ENCODE measurements at places on chromosomes 4 and X.

GRCh38 chrX:77953708-77954107 lies 15.7 kb downstream of the PGAM4 start:
- H3K4me1 ChIP-seq = peaks cover 8% of the 10 kb centered on the region
- H3K27me3 ChIP-seq = no peaks in the 10 kb centered on the region
- no peak for DNase-seq
- H3K27ac ChIP-seq = no peak overlapping the region
- no peaks in the 10 kb centered on the region for H3K36me3 ChIP-seq

- DNase-seq = no peak
- no peak overlapping the region for H3K4me3 ChIP-seq
- H3K4me1 ChIP-seq = no peaks in the 10 kb centered on the region
- no peaks in the 10 kb centered on the region for H3K27me3 ChIP-seq
Measured at GRCh38 chr4:65152205-65152604, 518.1 kb downstream of the EPHA5 start.

GRCh38 chr4:88846206-88846790 lies 148.7 kb upstream of the NAP1L5 start:
- DNase-seq = no peak
- no peak overlapping the region for H3K27ac ChIP-seq
- no peaks in the 10 kb centered on the region for H3K36me3 ChIP-seq
- no peaks in the 10 kb centered on the region for H3K4me1 ChIP-seq

DNA sequence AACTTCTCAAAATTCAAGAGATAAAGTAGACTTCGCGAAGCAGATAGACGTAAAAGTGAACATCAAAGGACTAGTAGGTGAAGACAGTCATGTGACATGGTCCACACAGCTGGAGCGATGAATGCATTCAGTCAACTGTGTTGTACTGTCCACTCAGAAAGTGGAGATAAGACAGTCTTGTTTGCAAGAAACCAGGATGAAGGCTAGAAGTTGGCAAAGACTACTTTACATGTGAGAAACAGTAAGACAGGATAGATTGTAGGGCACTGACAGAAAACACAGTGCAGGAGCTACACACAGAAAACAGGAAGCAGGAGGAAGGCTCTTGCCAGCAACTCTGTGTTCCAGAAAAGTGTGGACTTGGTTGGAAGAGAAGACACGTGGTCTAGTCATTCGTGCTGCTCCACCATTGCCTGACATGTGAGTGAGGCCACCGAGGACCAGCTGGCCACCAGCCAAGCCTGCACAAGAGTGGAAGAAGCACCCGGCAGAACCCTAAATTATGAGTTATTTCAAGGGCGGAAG lies 78.9 kb downstream of the FAT1 start:
- H3K4me1 ChIP-seq = no peaks in the 10 kb centered on the region
- H3K27ac ChIP-seq = no peak overlapping the region
- no peaks in the 10 kb centered on the region for H3K27me3 ChIP-seq
- no peak for DNase-seq

DNA sequence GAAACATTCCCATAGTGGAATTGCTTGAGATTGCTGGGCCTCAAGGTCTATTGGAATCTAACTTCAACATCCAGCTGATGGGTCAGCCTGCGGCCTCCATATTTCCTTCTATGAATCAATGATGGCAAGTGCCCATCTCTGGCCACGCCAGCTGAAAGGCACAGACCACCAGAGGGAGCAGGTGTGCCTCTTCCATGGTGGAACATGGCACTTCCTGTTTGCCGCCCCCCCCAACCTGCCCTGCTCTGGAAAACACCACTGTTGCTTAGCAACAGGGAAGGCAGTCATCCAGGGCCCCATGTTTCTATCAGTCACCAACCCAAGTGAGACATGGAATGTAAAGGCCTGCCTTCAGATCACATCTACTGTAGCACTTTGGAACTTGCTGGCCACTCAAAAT lies 11.6 kb downstream of the PAGE4 start:
- H3K27ac ChIP-seq = no peak overlapping the region
- H3K27me3 ChIP-seq = no peaks in the 10 kb centered on the region
- no peak overlapping the region for H3K4me3 ChIP-seq
- H3K4me1 ChIP-seq = no peaks in the 10 kb centered on the region
- no peaks in the 10 kb centered on the region for H3K36me3 ChIP-seq

DNA sequence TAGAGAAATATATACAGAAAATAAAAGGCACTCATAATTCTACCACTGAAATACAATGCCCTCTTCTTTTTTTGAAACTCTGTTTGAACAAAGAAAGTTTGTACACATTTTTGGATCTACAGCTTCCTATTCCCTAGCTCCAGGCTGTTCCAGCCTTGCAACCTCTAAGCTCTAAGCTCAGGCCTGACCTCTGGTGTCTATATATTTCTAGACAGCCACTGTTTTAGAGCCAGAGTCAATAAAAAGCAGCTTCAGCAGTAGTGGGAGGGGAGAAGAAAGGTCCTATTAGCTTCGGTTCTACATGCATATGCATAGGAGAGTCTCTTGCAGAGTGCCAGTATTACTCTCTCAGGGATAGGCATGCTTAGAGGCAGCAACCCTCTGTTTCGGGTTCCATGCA lies 39.7 kb downstream of the CLDN2 start:
- DNase-seq = no peak
- H3K36me3 ChIP-seq = no peaks in the 10 kb centered on the region
- no peak overlapping the region for H3K4me3 ChIP-seq
- no peaks in the 10 kb centered on the region for H3K27me3 ChIP-seq

GRCh38 chr4:163077680-163078079 lies 89.0 kb downstream of the NAF1 start:
- H3K4me1 ChIP-seq = no peaks in the 10 kb centered on the region
- no peak overlapping the region for H3K4me3 ChIP-seq
- H3K36me3 ChIP-seq = no peaks in the 10 kb centered on the region
- H3K27ac ChIP-seq = no peak overlapping the region
- no peak for DNase-seq

DNA sequence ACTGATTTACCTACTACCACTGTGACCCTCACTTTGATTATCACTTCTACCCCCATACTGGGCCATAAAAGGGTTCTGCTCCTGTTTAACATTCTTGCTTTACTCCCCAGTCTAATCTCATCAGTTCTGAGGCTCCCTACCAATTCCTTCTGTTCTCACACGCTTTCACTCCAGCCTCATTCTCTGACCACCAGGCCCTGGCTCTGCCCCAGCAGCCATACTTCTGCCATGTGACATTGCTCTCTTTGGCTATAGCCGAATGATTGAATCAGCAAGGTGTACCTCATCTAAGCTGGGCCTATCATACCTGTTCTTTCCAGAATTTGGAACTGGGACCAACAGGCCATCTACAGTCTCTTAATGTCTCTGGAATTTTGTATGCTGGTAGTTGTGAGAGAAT lies 14.4 kb upstream of the ELF2 start:
- peaks cover 8% of the 10 kb centered on the region for H3K4me1 ChIP-seq
- H3K27me3 ChIP-seq = no peaks in the 10 kb centered on the region
- no peak overlapping the region for H3K27ac ChIP-seq
- no peak overlapping the region for H3K4me3 ChIP-seq
- no peaks in the 10 kb centered on the region for H3K36me3 ChIP-seq

DNA sequence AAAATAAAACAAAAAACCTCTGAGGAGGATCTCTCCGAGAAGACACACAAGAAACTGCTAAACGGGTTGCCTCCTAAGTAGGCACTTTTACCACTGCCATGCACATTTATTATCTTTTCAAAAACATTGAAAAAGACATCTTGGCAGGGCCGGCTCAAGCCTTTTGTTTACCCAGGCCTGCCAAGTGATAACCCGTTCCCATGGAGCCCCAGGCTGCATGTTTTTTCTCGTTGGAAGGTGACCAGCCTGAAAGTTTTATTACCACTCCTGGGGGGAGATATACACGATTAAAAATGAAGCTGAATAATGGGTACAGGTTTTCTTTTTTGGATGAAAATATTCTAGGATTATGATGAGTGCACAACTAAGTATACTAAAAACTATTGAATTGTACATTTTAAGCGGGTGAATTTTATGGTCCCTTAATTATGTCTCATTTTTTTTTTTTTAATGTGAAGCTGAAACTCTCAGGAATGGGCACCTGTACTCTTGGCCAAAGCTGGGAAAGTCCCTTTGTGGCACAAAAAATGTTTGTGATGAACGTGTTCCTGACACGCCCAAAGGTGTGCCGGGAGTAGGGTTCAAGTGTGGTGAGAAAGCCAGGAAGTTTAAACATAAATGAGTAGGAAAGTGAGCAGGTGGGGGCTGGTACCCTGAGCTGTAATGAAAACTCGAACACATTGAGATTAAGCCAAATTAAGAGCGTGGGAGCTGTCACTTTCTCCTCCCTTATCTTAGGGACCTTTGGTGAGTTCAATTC lies 1.5 kb upstream of the MAP7D2 start:
- H3K36me3 ChIP-seq = no peaks in the 10 kb centered on the region
- H3K27me3 ChIP-seq = no peaks in the 10 kb centered on the region
- H3K27ac ChIP-seq = no peak overlapping the region
- peaks cover 5% of the 10 kb centered on the region for H3K4me1 ChIP-seq

- peaks cover 10% of the 10 kb centered on the region for H3K4me1 ChIP-seq
- DNase-seq = peak; percentile 86
- no peaks in the 10 kb centered on the region for H3K36me3 ChIP-seq
- peak overlapping the region; percentile 69 for H3K27ac ChIP-seq
- 0 out of 2 replicates have a peak overlapping the region, but pooled peaks have one; percentile 22 for H3K4me3 ChIP-seq
Measured at GRCh38 chr4:14726877-14727361, 275.4 kb upstream of the CPEB2 start.

DNA sequence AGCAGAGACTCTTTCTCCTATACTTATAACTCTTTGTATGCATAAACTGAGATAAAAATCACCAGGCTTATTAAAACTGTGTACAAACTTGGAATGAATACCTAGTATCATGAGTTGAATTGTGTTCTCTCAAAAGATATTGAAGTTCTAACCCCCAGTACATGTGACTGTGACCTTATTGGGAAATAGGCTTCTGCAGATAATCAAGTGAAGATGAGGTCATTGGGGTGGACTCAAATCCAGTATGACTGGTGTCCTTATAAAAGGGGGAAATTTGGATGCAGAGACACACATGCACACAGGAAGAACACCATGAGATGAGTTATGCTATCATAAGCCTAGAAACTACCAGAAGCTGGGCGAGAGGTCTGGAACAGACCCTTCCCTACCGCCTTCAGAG lies 26.2 kb downstream of the ZNF827 start:
- H3K4me1 ChIP-seq = no peaks in the 10 kb centered on the region
- DNase-seq = no peak
- H3K36me3 ChIP-seq = no peaks in the 10 kb centered on the region

DNA sequence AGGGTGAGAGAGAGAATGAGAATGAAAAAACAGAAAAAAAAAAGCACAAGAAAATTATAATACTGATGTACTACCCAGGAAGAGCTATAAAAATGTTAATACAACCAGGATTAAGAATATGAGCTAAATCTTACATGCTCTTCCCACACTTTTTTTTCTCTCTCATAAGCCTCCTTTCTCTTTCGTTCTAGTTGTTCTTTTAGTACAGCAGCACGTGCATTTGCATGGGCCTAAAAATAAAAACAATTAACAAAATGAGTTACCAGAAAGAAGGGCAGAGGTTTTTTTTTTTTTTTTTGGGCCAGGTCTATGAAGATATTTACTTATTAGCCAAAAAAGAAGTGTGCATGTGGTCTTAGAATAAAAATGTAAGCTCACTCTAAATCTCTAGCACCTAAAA lies 105.5 kb downstream of the NEK1 start:
- DNase-seq = no peak
- no peak overlapping the region for H3K27ac ChIP-seq
- no peaks in the 10 kb centered on the region for H3K27me3 ChIP-seq
- H3K36me3 ChIP-seq = no peaks in the 10 kb centered on the region

DNA sequence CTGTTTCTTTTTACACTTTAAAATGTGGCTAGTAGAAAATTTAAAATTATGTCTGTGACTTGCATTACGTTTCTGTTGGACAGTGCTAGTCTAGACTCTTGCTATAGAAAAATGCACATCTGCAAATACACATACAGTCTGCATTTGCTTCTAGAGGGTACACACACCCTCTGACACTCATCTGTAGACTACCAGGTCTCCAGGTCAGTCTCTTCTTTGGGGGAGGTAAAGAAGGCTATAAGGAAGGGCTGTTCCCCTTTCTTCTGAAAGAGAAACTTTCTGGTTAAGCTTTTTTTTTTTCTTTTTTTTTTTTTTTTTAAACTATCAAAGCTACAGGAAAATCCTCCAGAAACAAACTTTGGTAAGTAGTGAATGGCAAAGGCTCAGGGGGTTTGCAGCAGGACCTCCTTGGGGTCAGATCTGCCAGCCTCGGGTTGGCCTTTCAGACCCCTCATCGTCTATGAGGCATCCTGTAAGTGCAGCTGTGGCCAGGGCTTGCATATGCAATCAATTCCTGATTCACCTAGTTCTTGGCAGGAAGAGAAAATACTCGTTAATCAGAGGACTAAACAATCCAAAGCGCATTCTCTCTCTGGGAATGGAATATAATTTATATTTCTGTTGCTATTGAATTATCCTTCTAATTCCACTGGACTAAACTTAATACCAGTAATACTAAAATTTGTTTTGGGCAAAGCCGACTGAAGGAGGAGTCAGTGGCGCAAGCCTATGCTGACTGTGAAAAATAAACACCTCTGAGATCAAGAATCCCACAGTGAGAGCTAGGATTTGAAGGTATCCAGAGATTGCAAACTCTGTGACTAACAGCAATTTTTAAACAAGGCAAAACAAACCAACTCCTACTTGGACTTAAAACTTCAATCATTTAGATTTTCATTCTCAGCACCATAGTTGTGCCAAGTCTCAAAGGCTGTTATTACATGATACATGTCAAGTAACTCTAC lies 109.3 kb upstream of the TBC1D9 start:
- H3K36me3 ChIP-seq = no peaks in the 10 kb centered on the region
- H3K4me3 ChIP-seq = no peak overlapping the region
- H3K27ac ChIP-seq = no peak overlapping the region
- H3K27me3 ChIP-seq = no peaks in the 10 kb centered on the region
- DNase-seq = no peak

- H3K4me1 ChIP-seq = no peaks in the 10 kb centered on the region
- no peaks in the 10 kb centered on the region for H3K36me3 ChIP-seq
- H3K4me3 ChIP-seq = no peak overlapping the region
- H3K27ac ChIP-seq = no peak overlapping the region
Measured at GRCh38 chrX:103718120-103718519, 7.4 kb downstream of the TMEM31 start.

DNA sequence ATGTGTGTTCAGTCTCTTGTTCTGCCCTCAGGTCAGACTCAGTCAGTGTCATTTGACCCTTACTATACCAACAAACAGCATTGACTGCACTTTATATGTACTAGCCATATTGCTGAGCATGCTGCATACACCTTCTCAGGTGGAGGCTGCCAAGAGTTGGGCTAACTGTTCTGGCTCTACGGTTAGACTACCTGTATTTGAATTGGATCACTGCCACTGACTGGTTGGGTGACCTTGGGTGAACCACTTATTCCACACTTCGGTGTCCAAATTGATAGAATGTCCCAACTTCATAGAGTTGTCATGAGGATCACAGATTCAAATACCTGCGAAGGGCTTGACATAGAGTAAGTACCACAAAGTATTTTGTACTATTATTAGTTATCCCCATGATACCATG lies 91.2 kb upstream of the GPR50 start:
- H3K27me3 ChIP-seq = no peaks in the 10 kb centered on the region
- no peak for DNase-seq
- H3K4me1 ChIP-seq = no peaks in the 10 kb centered on the region
- H3K4me3 ChIP-seq = no peak overlapping the region

GRCh38 chr4:18630218-18631110 lies 608.9 kb upstream of the LCORL start:
- H3K4me3 ChIP-seq = no peak overlapping the region
- no peaks in the 10 kb centered on the region for H3K36me3 ChIP-seq
- DNase-seq = no peak
